ENCODE measurements at places on chromosomes 16 and 17.

GRCh38 chr16:31327646-31328225, 27.2 kb upstream of the ITGAX start:
- DNase-seq = no peak

DNA sequence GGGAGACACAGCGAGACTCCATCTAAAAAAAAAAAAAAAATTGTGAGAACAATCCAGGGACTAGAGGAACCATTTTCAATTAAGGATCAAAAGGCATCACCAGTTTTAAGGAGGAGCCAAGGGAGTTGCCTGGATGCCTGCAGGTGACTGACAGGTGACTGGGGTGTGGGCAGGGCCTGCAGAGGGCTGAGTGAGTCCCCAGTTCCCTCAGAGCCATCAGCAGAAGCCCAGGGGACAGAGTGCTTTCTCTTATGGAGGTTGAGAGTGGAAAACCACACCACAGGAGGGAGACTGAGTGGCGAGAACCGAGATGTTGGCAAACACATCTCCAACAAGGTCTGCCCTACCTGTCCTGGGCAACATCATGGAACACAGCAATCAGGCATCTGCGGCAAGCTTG, 27.1 kb upstream of the CREBBP start:
- no peak for DNase-seq

GRCh38 chr17:4043862-4044261, 79.6 kb upstream of the ATP2A3 start:
- DNase-seq = no peak

GRCh38 chr17:8789743-8790142, 9.4 kb downstream of the MFSD6L start:
- DNase-seq = no peak

DNA sequence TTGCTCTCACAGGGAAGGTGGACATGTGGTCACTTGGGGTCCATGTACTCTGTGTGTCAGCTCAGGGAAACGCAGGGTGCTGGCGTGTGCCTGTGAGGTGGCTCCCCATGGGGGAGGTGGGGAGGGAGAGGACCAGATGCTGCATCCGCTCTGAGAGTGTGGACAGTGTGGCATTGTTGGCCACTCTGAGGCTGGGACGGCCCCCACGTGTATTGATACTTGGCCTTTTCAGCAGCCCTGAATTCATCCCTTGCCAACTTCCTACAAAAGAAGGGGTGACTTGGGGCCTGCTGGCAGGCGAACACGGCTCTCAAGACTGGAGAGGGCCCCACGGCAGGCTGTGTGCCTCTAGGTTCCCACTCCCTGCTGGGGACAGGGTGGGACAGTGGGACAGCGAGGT, 120.1 kb downstream of the RAB11FIP4 start:
- DNase-seq = peak; percentile 95

DNA sequence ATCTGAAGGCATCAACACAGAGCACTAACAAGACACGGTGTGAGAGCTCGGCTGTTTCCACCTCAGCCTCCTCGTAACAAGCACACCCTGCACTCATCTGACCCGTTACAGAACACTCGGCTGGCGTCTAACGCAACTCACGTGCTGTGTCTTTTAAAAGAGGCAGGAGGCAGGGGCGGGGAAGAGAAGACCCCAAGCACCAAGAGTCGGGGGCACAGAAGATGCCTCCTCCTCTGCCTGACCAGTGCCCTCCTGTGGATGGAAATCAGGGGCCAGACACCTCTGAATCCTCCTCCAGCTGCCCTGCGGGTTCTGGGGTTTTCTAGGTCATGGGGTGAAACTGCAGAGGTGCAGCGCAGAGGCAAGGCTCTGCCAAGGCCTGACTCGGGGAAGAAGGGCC, 74.3 kb downstream of the ZNF778 start:
- no peak for DNase-seq

DNA sequence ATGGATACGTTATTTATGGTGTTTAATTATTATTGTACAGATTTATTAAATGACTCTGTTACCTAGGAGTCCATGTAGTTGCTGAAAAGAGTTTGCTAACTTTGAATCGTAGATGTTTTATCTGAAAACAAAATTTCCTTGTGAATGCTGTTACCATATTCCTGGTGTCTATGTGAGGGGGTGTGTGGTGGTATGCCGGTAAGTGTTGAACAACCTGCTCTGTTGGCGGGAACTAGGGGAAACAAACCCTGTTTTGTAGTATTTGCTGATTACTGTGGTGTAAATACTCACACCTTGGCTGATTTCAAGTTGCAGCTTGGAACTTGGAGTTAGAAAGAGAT, 386.4 kb downstream of the WWOX start:
- no peak for DNase-seq
